Stimulated activated CD8-positive, alpha-beta memory T cell treated with anti-CD3 and anti-CD28 coated beads, Interleukin-12 subunit alpha, Interleukin-12 subunit beta, amount 100 ng/mL, for 4 hours (primary cell): ENCODE measurements at places on chromosomes 4 and X.

DNA sequence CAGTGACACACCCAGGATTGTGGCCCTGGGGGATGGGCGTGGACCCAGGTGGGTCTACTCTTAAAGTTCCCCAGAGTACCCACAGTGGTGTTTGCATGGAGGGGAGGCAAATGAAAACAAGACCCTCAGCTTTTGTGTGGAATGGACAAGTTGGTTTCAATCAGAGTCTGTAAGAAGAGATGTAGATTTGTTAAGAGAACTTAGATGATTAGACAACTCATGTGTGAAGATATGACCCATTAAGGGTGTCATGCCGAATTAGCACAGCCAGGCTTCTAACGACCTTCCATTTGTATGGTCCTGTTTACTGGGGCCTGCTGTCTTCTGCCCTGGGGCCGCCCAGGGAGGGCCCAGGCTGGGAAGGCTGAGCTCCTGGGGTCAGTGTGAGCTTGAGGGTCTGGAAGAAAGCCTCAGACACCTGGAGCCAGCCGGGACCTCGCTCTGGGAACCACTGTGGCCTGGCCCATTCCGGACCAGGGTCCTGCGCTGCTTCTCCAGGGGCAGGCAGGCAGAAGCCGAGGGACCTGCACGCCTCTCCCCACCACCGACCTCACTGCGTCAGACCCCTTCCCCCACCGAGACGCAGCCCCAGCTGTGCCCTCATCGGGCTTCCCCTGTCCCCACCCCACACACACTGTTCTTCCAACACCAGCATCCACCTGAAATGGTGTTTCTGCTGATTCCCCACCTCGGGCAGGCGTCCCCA, 20.4 kb downstream of the UVSSA start:
- DNase-seq = no peak

DNA sequence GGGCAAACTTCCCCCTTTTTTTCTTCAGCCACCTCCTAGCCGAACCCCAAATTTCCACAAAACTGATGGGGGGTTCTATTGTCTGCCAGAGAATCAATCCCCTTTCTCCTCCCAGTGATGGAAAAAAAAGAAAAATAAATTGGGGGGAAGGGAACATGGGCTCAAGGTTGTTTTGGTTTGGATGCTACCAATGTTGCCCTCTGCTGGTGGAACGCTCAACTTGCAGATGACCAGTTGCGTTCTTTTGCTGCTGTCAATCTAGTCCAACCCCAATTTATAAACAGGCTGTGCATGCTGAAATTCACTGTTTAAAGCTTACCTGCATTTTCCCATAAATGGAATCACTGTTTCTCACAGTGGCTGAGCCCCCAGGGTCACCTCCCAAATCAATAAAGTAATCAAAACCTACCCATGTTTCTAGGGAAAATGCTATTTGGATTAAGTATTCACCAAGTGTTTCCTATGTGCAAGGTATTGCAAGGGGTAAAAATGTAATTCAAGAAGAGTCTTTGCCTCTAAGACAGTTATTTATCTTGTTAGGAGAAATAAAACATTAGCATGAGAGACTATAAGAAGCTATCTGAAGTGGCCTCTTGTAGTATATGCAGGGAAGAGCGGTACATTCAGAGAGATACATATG, 116.7 kb upstream of the TMEM164 start:
- DNase-seq = no peak

DNA sequence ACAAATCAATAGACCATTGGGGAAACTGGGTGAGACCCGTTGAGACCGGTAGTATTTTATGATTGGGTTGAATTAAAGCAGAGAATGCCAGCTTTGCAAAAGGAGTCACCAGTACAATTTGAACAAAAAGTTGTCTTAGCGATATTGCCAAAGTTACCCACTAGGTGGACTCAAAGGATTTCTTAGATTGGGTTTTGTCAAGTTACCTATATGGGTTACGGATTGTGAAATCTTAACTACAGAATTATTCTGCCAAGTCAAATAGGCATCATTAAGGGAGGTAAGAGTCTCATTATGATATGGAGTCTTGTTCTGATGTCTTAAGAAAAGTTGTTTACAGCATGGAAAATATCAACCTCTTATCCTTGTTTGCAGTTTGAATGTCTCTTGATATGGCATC, 15.0 kb upstream of the CT47A1 start:
- no peak for DNase-seq

DNA sequence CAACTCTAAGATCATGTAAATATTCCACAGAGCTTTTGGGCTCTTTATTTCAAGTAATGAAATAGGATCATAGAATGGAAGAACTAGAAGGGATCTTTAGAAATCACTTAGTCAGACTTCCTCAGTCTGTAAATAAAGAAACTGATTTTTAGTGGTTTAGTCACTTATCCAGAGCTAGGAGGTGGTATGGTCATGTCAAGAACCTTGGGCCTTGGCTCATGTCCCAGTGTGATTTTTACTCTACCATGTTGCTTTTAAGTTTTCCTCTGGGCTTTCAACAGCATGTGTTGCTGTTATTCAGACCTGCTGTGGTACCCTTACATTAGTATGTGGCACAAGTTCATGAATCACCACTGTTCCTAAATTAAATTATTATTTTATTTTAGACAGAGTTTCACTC, 184.9 kb downstream of the FRAS1 start:
- DNase-seq = no peak

- DNase-seq = no peak
Measured at GRCh38 chr4:2795893-2796848, 3.3 kb downstream of the SH3BP2 start.

DNA sequence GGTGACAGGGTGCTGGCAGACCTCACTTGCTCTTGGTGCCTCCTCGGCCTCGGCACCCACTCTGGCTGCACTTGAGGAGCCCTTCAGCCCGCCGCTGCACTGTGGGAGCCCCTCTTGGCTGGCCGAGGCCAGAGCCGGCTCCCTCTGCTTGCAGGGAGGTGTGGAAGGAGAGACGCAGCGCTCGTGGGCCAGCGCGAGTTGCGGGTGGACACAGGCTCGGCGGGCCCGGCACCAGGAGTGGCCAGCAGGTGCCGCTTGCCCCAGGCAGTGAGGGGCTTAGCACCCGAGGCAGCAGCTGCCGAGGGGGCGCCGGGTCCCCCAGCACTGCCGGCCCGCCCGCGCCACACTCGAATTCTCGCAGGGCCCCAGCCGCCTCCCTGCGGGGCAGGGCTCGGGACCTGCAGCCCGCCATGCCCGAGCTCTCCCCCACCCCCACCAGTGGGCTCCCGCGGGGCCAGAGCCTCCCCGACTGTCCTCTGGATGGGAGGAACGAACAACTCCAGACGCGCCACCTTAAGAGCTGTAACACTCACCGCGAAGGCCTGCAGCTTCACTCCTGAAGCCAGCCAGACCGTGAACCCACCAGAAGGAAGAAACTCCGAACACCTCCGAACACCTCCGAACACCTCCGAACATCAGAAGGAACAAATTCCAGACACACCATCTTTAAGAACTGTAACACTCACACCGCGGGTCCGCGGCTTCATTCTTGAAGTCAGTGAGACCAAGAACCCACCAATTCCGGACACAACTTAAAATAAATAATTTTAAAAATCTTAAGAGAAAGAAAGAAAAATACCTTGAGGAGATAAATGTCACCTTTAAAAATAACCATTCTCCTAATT, 311.1 kb upstream of the SLC7A11 start:
- no peak for DNase-seq
